ENCODE measurements at places on chromosomes 4 and X. TPM values are rescaled to one million over a fixed set of nuclear protein-coding genes. Genes with fewer than 3 reads are reported as not detected.

The POU4F2 gene
- 0.51 TPM for total RNA-seq

GRCh38 chr4:17368408-17368807 is 143.5 kb downstream of the QDPR start:
- no peak overlapping the region for H3K4me3 ChIP-seq
- no peaks in the 10 kb centered on the region for H3K27me3 ChIP-seq
- no peak overlapping the region for H3K27ac ChIP-seq
- no peaks in the 10 kb centered on the region for H3K4me1 ChIP-seq
- DNase-seq: no peak

The PGRMC2 gene
- total RNA-seq: 42.7 TPM

- H3K4me1 ChIP-seq: no peaks in the 10 kb centered on the region
- H3K27me3 ChIP-seq: no peaks in the 10 kb centered on the region
- no peak overlapping the region for H3K4me3 ChIP-seq
- no peak for DNase-seq
- no peaks in the 10 kb centered on the region for H3K36me3 ChIP-seq
Observed at GRCh38 chrX:56987741-56988140, 7.6 kb downstream of the SPIN3 start.

The SLAIN2 gene
- 95.1 TPM for total RNA-seq

DNA sequence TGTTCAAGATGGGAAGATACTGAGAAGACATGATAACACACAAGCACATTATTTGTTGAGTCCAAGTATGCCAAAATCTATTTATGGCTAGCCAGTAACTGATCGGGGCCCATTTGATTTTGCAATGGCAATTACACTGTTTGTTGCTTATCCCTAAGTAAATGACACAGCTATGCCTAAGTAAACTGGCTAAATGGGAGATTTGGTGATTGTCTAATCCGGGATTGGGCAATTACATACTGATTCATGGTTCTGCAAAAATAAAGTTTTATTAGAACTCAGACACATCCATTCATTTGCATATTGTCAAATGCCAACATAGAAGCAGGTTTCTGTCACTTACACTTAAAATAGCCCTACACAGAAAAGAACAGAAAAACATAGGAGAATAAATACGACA is 140.2 kb upstream of the TBL1X start:
- no peak overlapping the region for H3K27ac ChIP-seq
- no peaks in the 10 kb centered on the region for H3K27me3 ChIP-seq
- no peak for DNase-seq
- no peaks in the 10 kb centered on the region for H3K36me3 ChIP-seq

DNA sequence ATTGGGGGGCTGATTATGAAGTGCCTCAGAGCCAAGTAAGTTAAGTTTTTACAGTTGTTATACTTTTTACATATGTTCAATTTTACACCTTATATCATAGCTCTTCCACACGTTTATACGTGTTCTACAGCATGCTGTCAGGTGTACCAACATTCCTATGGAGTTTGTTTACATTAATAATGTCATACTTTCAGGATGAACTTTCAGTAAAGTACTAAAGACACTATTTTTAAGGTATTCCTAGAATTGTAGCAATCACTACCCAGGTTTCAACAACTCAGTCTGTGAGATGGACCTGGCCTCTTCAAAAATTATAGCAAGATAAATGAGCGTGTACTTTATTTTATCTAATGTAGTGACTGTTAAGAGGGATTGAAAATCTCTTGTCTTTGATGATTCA is 92.6 kb downstream of the PTPN13 start:
- no peaks in the 10 kb centered on the region for H3K4me1 ChIP-seq
- no peak for DNase-seq
- no peak overlapping the region for H3K4me3 ChIP-seq
